Transverse colon (tissue), 4 donors: ENCODE measurements at places on chromosomes 13 and 19. TPM values are rescaled to one million over a fixed set of nuclear protein-coding genes. Genes with fewer than 3 reads are reported as not detected.

Gene COX7A1
- total RNA-seq, result 7.8 TPM

Gene TNFSF9
- 2.7 TPM for total RNA-seq

Gene STXBP2
- 168 TPM for total RNA-seq

Gene CGB8
- not detected for total RNA-seq

Gene NCR1
- not detected for total RNA-seq

Gene MEDAG
- 8.7 TPM for total RNA-seq

- peak overlapping the region; percentile 80 for H3K27ac ChIP-seq
- peak; percentile 37 for DNase-seq
- H3K4me3 ChIP-seq, result peak overlapping the region; percentile 43
- no peaks in the 10 kb centered on the region for H3K36me3 ChIP-seq
- H3K27me3 ChIP-seq, result no peaks in the 10 kb centered on the region
These were observed 7.6 kb downstream of the F2RL3 start for GRCh38 chr19:16896146-16897028.

DNA sequence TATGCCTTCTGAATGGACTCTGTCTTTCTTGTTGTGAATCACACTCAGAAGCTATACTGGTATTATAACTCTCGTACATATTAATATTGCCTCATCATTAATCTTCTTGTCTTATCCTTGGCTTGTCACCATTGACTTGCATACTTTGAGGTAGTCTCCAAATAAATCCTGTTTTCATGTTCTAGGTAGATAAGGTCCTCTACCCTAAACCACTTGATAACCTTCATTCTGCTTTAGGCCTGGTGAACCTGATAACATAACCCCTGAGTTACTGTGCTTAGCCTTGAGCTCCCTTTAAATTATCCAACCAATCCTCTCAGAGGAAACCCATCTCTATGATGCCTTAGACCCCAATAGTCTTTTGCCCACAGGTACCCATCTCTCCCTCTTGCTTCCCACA lies 1162.3 kb downstream of the SLITRK1 start:
- no peak overlapping the region for H3K4me3 ChIP-seq
- no peaks in the 10 kb centered on the region for H3K27me3 ChIP-seq
- DNase-seq, result no peak
- H3K27ac ChIP-seq, result no peak overlapping the region
- H3K4me1 ChIP-seq, result no peaks in the 10 kb centered on the region

GRCh38 chr19:53647350-53647749 lies 15.6 kb downstream of the DPRX start:
- H3K4me1 ChIP-seq, result no peaks in the 10 kb centered on the region
- H3K27me3 ChIP-seq, result no peaks in the 10 kb centered on the region
- H3K4me3 ChIP-seq, result no peak overlapping the region

- H3K36me3 ChIP-seq, result no peaks in the 10 kb centered on the region
- peak; percentile 39 for DNase-seq
- H3K27ac ChIP-seq, result peak overlapping the region; percentile 96
- H3K4me3 ChIP-seq, result peak overlapping the region; percentile 75
- peaks cover 11% of the 10 kb centered on the region for H3K4me1 ChIP-seq
These were observed 689 bp downstream of the DCUN1D2 start for GRCh38 chr13:113489549-113490495.

DNA sequence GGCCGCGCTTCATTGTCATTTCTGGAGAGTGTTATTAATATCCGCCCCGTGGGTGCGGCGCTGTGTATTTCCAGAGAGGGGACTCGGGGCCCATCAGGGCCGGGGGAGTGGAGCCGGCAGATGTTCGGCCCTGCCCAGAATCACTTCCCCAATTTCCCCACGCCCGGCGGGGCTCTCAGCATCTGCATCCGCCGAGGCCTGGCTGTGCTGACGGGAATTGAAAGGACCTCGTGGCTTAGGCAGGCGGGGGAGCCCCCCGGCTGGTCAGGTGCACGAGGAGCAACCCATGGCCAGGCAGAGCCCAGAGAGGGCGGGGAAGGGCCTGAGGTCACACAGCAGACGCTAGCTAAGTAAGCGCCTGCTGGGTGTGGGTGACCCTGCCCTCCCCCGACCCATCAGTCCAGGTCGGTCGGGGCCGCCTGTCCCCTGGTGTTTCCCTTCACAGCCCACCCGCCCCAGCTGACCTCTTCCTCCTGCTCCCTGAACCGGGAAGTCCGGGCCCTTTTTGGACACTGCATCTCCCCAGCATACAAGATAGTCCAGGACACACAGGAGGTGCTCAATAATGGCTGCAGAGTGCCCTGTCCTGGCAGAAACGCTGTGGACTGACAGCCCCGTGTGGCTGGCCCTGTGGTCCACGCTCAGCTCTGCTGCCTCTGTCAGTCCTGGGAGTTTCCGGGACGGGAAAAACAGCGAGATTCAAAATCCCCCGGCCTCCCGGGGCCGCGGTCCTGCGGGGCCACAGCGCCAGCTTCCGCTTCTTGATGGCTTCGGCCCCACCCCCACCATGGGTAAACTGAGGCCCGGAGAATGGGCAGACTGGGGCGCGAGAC lies 22.1 kb downstream of the ARID3A start:
- peak; percentile 83 for DNase-seq
- H3K27ac ChIP-seq, result peak overlapping the region; percentile 31
- H3K4me1 ChIP-seq, result peaks cover 16% of the 10 kb centered on the region
- no peaks in the 10 kb centered on the region for H3K27me3 ChIP-seq

DNA sequence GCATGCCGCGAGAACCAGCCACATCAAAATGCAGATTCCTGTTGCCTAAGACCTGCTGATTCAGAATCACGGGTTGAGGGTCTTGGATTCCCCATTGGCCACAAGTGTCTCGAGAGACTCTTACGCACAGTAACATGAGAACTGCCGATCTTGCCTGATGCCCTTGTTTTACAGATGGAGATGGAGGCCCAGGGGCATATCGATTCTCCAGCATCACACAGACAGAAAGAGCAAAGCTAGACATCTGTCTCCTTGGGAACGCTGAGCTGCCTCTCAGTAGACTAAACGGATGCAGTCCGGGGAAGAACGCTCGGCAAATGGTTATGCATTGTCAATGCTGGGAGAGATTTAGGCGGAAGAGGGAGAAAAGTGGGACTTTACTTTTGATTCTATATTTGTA lies 5.4 kb downstream of the NLRP12 start:
- H3K4me3 ChIP-seq, result no peak overlapping the region
- no peaks in the 10 kb centered on the region for H3K36me3 ChIP-seq
- H3K4me1 ChIP-seq, result no peaks in the 10 kb centered on the region
- H3K27ac ChIP-seq, result no peak overlapping the region
- no peaks in the 10 kb centered on the region for H3K27me3 ChIP-seq

DNA sequence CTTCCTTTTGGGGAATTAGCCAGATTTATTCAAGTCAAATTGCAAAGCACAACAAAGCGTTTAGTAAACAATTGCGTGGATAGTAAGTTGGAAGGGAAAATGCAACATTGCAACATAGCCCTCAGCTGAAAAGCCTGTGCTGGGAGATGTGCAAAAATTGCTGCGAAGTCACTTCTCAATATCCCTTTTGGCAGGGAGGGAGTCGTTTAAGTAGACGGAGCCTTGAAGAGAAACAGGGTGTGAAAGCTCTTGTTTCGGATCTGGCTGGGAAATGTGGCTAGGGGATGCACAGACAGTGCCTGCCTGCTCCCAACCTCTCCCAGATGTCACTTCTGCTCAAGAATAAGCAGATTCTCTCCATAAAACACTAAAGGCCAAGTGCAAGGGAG lies 56.8 kb downstream of the SLC7A1 start:
- H3K27ac ChIP-seq, result no peak overlapping the region
- H3K36me3 ChIP-seq, result no peaks in the 10 kb centered on the region
- peaks cover 14% of the 10 kb centered on the region for H3K4me1 ChIP-seq
- no peak for DNase-seq
- no peak overlapping the region for H3K4me3 ChIP-seq

- no peaks in the 10 kb centered on the region for H3K4me1 ChIP-seq
- H3K27ac ChIP-seq, result no peak overlapping the region
- H3K4me3 ChIP-seq, result no peak overlapping the region
- no peaks in the 10 kb centered on the region for H3K36me3 ChIP-seq
These were observed 14.6 kb downstream of the KBTBD7 start for GRCh38 chr13:41179593-41180250.

DNA sequence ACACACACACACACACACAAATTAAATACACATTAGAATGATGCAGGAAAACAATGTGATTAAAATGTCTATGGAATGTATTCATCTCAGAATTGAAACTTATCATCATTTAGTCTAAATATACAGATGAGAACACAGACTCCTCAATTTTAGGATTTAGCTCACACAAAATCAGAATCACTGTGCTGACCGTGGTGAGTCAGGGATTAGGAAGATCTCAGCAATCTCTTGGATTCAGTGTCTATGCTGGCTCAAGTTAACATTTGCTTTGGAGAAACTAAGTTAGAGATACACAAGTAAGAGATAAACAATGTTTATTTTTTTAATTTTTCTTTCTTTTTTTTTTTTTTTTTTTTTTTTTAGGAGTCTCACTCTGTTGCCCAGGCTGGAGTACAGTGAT lies 323.6 kb downstream of the KLF12 start:
- no peak for DNase-seq
- no peak overlapping the region for H3K4me3 ChIP-seq
- no peak overlapping the region for H3K27ac ChIP-seq
- H3K27me3 ChIP-seq, result no peaks in the 10 kb centered on the region
- no peaks in the 10 kb centered on the region for H3K4me1 ChIP-seq

GRCh38 chr13:110312339-110313031 lies 5.4 kb downstream of the COL4A2 start:
- no peaks in the 10 kb centered on the region for H3K36me3 ChIP-seq
- no peak for DNase-seq
- no peak overlapping the region for H3K4me3 ChIP-seq
- H3K27me3 ChIP-seq, result peaks cover 11% of the 10 kb centered on the region
- peaks cover 4% of the 10 kb centered on the region for H3K4me1 ChIP-seq

DNA sequence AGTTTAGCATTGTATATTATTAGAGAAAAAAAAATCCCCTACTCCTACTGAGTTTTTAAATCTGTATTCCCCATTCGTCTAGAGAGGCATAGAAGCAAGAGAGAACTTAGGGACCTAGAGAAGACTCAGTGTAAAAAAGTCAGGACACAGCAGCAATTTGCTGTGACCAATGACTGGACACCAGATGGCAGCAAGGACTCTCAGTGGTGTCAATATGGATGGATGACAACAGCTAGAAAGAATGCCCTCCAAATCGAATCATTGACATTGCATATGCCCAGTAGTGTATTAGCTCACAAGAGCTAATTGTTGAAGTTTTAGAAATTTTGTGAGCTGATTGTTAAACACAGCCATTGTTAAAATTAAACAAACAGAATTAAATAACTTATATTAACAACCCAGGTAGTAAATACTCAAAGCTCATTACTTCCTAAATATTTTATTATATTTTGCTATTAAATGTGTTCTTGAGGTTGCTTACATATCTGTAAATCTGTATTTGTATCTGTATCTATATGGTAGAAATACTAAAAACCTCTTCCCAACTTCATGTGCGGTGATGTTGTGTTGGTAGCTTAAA lies 43.9 kb downstream of the SIAH3 start:
- H3K4me1 ChIP-seq, result no peaks in the 10 kb centered on the region
- no peak for DNase-seq
- no peak overlapping the region for H3K27ac ChIP-seq
- H3K27me3 ChIP-seq, result no peaks in the 10 kb centered on the region
- no peak overlapping the region for H3K4me3 ChIP-seq

- peak; percentile 62 for DNase-seq
- no peak overlapping the region for H3K27ac ChIP-seq
- no peak overlapping the region for H3K4me3 ChIP-seq
- peaks cover 21% of the 10 kb centered on the region for H3K4me1 ChIP-seq
These were observed 3.0 kb downstream of the HPN start for GRCh38 chr19:35044317-35045117.

GRCh38 chr13:30299786-30300185 lies 7.6 kb downstream of the KATNAL1 start:
- no peak overlapping the region for H3K4me3 ChIP-seq
- no peaks in the 10 kb centered on the region for H3K36me3 ChIP-seq
- no peaks in the 10 kb centered on the region for H3K4me1 ChIP-seq
- H3K27me3 ChIP-seq, result no peaks in the 10 kb centered on the region
- no peak for DNase-seq

- no peaks in the 10 kb centered on the region for H3K27me3 ChIP-seq
- H3K36me3 ChIP-seq, result no peaks in the 10 kb centered on the region
- DNase-seq, result no peak
These were observed 118.9 kb upstream of the KL start for GRCh38 chr13:32897296-32897695.

- no peak for DNase-seq
- no peak overlapping the region for H3K27ac ChIP-seq
- no peak overlapping the region for H3K4me3 ChIP-seq
These were observed 20.2 kb upstream of the PNMA8B start for GRCh38 chr19:46515879-46516350.

DNA sequence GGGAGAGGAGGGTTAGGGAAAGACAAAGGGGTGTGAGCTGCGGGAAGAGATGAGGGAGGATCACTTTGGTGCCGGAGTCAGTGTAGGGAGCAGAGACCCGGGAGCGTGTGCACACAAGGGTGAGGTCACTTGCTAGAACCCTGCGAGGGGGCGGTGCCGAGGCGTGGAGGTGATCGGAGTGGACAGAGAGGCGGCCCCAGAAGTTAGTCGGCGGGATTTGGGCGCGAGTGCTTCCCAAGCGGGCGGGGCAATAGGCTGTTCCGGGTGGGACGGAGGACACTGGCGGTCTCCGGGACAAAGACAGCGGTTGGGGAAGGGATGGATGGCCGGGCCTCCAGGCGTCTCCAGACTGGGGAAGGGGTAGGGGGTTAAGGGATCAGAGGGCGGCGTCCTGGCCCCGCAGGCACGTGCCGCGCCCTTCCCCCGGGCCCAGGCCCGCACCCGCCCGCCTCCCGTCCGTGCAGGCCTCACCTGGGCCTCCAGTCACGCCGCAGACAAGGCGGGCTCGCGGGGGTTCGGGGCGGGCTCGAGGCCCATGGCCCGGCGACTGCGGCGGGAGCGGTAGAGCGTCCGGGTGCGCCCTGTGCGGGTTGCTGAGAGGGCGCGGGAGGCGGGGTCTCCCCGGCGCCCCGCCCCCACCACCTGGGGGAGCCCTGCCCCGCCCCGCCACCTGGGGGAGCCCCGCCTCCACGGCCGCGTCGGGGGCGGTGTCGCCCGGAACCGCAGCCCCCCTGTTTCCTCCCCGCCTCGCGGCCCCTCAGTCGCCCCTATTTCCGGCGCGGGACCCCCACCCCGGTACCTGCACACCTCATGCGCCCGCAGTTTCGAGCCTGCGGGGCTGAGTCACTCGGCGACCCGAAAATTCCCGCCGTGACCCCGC lies at the start of gene LPAR2:
TSS of gene LPAR2 (minus strand) at position 600 of the 880 bp plus-strand sequence. CDS start 945 bp downstream, outside the sequence.
- H3K36me3 ChIP-seq, result no peaks in the 10 kb centered on the region
- peak within 1 kb of the TSS; percentile 72 for H3K4me3 ChIP-seq
- peak within 1 kb of the TSS; percentile 80 for H3K27ac ChIP-seq
- no peaks in the 10 kb centered on the region for H3K4me1 ChIP-seq

DNA sequence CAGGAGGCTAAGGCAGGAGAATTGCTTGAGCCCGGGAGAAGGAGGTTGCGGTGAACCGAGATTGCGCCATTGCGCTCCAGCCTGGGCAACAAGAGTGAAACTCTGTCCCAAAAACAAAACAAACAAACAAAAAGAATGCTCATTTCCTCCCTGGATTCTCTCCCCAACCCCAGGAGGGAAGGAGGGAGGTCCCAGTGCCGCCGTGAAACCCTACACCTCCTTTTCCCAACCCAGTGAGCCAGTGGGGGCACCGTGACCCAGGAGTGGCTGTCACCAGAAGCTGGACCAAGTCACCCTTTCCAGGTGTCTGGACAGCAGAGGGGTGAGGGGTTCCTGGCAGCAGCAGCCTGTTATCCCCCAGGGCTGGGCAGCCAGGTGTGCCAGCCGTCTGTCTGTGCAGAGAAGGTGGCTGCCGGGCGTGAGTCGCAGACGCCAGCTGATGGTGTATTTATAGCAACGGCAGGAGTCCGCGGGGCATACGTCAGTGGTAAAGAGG lies 23.5 kb downstream of the NFIC start:
- H3K36me3 ChIP-seq, result no peaks in the 10 kb centered on the region
- peak overlapping the region; percentile 89 for H3K27ac ChIP-seq
- DNase-seq, result no peak
- H3K4me3 ChIP-seq, result no peak overlapping the region
- H3K27me3 ChIP-seq, result no peaks in the 10 kb centered on the region
- H3K4me1 ChIP-seq, result peaks cover 47% of the 10 kb centered on the region
